Osteocyte (in vitro differentiated cells): ENCODE measurements at places on chromosomes 2 and 18. TPM values are rescaled to one million over a fixed set of nuclear protein-coding genes. Genes with fewer than 3 reads are reported as not detected.
A peak's percentile ranks its signal among the peaks of the same experiment; 100 is the strongest.

Gene POTEC
- total RNA-seq, result not detected in 2 replicates

Gene CYP26B1
- 0.89 and 1.3 TPM in 2 replicates for total RNA-seq

Gene AFF3
- total RNA-seq, result 239 and 248 TPM in 2 replicates

Gene DYNAP
- not detected in 2 replicates for total RNA-seq

- DNase-seq, result no peak
These were observed 177.3 kb downstream of the NBAS start for GRCh38 chr2:15383695-15384350.

DNA sequence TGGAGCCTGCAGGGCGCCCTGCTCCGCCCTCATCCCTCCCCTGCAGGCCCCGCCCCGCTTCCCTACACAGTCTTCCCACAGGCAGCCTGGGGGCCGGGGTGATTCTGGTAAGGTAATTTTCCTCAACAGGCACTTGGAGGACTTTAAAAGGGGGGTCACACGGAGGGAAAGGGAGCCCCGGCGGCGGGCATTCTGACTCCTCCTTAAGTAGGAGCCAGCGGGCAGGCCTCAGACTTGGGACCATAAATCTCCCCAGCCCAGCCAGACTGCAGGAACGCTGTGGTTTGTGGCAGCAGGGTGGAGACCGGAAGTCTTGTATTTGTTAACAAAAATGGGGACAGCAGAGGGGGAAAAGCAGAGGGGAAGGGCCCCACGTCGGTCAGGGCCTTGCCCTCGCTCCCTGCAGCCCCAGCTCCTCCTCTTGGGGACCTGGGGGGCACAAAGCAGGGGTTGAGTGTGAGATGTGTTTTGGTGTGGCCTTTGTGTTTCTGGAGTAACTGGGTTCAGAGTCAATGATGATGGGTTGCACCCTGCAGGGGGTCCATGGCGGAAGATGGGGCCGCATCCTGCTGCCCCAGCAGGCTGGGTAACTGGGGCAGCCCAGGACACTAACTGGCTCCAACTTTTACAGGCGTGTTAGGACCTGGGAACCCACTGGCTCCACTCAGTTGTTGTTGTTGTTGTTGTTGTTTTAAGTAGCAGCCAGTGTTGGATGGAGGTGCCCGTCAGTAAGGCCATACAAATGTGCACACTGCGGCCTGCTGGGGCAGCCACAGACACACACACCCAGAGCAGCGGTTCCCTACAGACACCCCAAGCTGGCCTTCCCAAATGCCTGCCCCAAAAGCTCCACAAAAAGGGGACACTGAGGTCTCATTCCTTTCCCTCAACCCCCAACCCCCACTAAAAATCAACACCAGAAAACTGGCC lies 27.7 kb downstream of the SMAD7 start:
- DNase-seq, result no peak

- DNase-seq, result no peak
These were observed 136.6 kb downstream of the AGPS start for GRCh38 chr2:177529166-177529565.

- DNase-seq, result no peak
These were observed 61.9 kb upstream of the CREB1 start for GRCh38 chr2:207467716-207468347.

GRCh38 chr18:61413396-61413795 lies 80.2 kb downstream of the CDH20 start:
- DNase-seq, result no peak

GRCh38 chr2:127424598-127425520 lies 6.6 kb downstream of the PROC start:
- no peak for DNase-seq

- DNase-seq, result no peak
These were observed 19.1 kb downstream of the SLC25A12 start for GRCh38 chr2:171874963-171875362.

DNA sequence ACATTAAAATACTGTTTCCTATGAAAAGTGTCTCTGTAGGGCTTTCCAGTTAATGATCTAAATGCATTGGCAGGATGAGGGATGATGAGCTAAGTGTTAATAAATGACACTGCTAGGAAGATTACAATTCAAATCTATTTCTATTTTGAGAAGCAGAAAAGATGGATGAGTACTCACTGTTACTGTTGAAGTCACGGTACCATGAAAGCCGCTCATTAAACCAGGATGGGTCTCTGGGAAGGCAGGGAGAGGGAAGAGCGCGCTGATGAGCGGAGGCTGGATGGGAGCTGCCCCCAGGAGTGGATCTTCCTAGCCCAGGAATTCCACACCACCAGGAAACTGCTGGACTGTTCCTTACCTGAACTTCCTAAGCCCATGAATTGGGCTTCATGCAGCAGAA lies 27.1 kb upstream of the TXNDC2 start:
- DNase-seq, result no peak

Gene CROCC2
- not detected in 2 replicates for total RNA-seq

- DNase-seq, result no peak
These were observed 281.0 kb upstream of the SOX11 start for GRCh38 chr2:5410991-5411700.

DNA sequence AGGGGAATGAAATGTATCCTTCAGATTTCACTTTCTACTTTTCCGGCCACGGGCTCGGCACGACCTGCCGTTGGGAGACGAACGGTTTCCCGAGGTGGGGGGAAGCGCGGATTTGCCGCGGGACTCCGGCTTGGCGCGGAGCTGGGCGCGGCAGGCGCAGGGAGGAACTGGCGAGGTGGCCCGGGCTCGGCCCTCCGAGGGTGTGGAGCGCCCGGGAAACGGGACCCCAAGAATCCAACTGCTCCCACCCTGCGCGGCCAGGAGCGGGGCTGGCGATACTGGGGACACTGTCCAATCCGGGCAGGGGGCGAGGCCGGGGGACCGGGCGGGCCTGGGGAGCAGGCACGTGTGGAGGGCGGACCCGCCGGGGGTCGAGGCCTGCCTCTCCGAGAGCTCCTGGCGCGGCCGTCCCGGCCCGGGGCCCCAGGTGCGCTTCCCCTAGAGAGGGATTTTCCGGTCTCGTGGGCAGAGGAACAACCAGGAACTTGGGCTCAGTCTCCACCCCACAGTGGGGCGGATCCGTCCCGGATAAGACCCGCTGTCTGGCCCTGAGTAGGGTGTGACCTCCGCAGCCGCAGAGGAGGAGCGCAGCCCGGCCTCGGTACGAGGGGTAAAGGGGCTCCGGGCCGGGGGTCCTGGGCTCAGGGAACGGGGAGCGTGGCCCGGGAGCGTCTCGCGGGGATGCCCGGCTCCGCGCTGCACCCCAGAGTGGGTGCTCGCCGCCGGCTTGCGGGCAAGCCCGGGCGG lies at the start of gene ANXA4:
ANXA4 (plus strand) TSS at position 560 of the 747 bp plus-strand sequence. CDS start 39,432 bp downstream, outside the sequence.
- peak; percentile 87 for DNase-seq

DNA sequence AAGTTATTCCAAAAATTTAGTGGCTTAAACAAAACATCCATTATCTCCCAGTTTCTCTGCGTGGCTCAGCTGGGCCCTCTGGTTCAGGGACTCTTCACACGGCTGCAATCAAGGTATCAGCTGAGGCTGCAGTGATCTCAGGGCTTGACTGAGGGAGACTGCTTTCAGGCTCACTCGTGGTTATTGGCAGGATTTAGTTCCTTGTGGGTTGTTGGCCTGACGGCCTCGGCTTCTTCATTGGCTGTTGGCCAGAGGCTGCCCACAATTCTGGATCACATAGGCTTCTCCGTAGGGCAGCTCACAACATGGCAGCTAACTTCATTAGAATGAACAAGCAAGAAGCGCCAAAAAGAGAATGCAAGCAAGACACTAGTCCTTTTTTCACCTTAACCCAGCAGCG lies 90.1 kb downstream of the ABI2 start:
- DNase-seq, result no peak
